ENCODE measurements at places on chromosomes 1 and 21.

GRCh38 chr1:93114391-93114790, 35.3 kb downstream of the MTF2 start:
- DNase-seq: peak; percentile 5

DNA sequence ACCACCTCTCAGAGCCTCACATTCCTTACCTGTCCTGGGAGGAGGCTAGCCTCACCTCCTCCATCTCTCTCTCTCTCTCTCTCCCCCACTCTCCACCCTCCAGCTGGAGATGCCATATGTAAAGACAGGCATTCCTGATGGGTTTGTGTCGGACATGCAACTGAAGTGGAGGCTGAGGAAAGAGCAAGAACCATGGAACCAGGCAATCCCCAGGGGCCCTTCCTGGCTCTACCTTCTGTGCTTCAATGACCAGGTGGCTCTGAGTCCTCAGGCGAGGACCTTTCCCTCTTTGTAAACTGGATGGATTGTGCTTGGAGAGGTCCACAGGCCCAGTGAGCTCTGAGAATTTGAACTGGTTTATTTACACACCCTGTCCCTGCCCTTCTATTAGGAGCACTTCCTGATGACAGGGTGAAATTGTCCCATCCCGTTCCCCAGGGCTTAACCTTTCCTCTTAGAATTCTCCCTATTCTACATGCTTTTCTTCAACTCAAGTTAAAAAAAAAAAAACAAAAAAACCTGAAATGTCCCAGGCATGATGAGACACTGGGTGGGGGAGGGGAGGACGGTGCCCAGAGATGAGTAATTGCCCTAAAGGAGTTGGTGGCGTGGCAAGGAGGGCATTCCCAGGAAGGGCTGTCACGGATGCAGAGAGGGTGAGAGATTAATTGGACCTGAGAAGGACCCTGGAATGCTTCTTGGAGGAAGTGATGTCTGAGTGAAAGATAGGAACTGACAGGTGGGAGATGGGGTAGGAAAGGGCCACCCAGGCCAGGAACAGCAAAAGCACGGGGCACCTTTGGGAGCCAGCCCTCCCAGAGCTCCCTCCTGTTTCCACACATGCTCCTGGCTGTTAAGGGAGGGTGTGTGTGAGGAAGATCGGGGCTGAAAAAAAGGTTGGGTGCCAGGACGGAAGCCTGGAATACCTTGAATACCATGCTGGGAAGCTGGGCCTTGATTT, 50.2 kb upstream of the WASF2 start:
- no peak for DNase-seq

- no peak for DNase-seq
Observed at GRCh38 chr1:175604039-175604941, 139.1 kb downstream of the TNR start.

DNA sequence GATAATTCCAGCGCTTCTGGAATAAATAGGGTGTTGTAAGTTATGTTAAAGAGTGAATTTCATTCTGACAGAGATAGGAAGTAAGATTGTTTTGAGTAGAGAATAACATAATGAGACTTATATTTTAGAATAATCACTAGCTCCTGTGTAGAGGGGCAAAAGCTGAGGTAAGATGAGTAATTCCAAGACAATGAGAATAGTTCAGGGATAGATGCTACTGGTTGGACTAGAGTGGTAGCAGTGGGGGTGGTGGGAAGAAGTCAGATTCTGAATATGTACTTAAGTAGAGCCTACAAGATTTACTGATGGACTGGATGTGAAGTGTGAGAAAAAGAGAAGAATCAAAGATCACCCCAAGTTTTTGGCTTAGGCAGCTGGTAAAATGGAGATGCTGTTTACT, 23.3 kb upstream of the MOV10 start:
- no peak for DNase-seq

Measured in NCI-H69 (cell line).